RPMI8226 (cell line): ENCODE measurements at places on chromosomes 1 and 21.

- no peak for DNase-seq
Measured at GRCh38 chr1:105785021-105785420, 1271.5 kb upstream of the PRMT6 start.

GRCh38 chr1:212959266-212960220 lies 9.2 kb downstream of the VASH2 start:
- DNase-seq: no peak

DNA sequence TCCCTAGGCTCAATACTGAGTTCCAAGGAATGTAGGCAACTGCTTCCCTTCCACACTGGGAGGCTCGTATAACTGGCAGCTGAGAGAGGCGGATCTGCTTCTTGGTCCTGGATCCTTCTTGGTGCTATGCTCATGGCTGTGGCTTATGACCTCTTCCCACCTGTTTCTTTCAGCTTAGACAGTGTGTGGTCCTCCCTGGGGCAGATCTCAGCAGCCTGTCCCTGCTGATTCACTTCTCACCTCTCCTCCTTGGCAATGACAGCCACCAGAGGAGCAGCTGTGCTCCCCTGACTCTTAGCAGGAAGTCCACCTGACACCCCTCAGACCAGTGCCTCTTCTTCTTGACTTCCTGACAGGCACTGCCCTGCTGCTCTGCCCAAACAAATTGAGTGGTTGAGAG lies 75.1 kb upstream of the PTGFRN start:
- DNase-seq: no peak

GRCh38 chr1:68145418-68146126 lies 86.8 kb downstream of the WLS start:
- no peak for DNase-seq

- DNase-seq: peak; percentile 40
Measured at GRCh38 chr1:85952460-85952859, 204.1 kb downstream of the COL24A1 start.

DNA sequence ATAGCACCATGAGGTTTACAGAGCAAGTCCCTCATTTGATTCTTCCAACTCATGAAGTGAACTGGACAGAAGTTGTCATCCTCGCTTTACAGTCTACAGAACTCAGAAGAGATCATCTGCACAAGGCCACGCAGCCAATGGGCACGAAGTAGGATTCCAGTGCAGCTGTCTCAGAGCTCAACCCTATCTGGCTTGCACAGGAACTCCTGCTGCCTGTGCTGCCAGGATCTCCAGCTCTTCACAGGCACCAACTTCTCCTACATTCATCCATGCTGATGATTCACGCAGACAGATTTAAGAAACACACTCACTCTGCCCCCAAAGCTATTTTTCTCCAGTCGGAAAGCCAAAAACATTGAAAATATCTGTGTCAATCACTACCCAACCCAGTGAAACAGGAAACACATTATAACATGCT lies 157.0 kb downstream of the RERE start:
- no peak for DNase-seq

DNA sequence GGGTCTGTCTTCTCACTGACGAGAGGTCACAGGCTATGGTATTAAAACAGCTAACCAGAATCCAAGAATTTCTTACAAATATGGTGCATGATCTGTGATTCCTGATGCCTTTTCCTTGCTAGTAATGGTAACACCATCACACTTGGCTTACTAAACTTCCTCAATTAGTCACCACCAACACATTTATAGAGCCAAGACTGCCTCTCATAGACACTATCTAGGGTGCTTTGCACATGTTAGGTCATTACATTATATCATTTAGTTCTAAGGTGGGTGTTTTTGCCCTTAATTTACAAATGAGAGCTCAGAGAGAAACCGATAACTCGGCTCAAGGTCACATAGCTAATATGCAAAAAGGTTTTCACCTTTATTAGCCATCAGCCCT lies 8.7 kb downstream of the KIF21B start:
- DNase-seq: no peak

DNA sequence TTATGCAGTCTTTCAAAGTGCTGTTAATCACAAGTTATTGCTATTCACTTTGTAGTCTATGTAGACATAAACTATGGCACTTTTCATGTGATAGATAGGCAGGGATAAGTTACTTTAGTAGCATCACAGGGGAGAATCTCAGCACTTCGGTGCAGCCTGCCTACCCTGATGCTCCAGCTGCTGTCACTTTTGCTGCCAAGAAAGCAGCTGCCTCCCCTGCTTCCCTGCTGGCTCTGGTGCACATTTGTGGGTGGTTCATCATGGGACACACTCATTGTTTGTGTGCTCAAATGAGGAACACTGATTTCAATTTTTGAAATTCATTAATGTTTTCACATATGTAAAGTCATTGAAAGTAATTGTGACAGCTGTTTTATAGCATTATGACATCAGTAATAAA lies 272.6 kb downstream of the S1PR1 start:
- DNase-seq: no peak

DNA sequence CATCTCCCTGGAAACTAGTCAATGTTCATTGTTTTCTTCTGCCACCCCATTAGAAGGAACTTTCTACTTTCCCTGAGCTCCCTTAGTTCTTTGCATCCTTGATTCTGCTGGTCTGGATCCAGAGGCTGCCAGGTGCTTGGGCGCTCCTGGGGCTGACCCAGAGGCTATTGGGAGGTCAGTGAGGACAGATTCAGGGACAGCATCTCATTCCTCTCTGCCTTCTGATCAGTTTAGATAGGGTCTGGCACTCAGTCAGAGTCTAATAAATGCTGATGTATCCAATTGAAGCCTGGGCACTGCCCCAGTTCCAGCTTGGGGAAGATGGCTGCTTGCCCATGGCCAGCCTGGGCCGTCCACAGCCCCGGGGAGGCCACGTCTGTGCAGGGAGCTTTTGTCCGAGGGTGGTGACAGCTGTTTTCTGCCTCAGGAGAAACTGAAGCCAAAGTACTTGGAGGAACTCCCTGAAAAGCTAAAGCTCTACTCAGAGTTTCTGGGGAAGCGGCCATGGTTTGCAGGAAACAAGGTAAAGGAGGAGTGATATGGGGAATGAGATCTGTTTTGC lies 2.3 kb downstream of the GSTM1 start:
- no peak for DNase-seq

DNA sequence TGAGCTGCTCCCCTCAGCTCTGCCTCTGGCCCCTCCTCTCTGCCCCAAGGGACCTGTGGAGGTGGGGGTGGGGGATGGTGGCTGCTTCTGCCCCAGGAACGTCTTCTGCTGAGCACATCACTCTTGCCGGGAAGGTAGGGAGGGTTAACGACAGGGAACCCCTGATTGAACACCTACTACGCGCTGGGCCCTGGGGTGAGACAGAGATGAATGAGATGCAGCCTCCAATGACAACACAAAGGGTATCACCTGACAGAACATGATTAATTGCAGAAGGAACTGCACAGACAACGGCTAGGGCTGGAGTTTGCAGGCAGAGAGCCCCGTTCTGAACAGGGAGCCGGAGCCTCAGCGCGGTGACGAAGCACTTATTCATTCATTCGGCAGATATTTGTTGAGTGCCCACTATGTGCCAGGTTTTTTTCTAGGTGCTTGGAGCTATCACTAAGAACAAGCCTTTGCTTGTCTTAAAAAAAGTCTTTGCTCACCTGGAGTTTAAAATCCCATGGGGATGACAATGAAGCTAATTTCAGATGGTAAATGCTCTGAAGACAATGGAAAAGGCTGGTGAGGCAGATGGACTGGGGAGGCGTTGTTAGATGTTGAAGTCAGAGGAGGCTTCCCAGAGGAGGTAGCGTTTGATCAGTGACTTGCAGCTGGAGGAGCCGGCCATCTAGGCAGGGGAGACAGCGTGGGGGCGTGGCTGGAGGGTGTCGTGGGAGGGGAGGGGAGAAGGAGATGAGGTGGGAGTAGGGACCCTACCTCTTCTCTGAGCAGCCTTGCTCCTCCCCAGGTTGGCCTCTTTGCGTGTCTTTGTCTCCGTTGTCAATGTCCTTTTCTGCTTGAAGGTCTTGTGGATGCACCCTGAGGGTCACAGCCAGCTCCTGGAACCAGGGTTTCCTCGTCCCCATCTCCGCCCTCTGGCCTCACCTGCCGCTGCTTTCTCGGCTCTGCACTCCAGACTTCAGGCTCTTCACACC lies 103.1 kb upstream of the CSF3R start:
- DNase-seq: no peak

DNA sequence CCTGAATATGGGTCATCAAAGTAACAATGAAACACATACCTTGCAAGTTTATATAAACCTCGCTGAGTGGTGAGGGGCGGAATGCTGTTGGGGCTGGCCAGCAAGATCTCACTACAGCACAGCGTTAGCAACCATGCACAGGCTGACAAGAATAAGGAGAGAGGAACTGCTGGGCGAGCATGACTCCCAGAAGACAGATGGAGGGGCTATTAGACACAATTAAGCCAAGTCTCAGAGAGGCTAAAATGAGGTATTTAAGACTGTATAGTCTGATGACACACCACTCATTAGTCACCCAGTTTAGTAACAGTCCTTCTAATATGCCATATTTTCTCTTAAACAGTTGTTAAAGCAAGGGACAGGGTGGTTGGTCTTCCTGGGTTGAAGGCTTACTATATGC lies 340.2 kb upstream of the NR5A2 start:
- DNase-seq: no peak

GRCh38 chr1:54380290-54380882 lies 25.8 kb downstream of the SSBP3 start:
- no peak for DNase-seq

DNA sequence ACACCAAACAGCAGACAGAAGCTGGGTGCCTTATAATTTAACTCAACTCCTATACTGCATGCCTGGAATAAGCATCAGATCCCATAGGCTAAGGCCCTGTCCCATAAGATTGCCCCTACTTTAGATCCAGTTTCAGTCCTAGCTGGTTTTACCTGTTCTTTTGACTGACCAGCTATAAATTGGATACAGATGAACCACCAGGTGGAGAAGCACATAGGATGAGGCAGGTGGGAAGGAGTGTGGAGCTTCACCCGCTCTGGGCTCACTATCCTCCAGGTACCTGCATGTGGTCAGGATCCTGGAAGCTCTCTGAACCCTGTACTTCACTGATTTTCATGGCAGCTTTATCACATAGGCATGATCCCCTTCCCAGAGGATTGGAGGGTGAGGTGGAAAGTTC lies 51.3 kb downstream of the MAST2 start:
- no peak for DNase-seq

- DNase-seq: no peak
Measured at GRCh38 chr1:150809651-150810050, 1.6 kb upstream of the CTSK start.

DNA sequence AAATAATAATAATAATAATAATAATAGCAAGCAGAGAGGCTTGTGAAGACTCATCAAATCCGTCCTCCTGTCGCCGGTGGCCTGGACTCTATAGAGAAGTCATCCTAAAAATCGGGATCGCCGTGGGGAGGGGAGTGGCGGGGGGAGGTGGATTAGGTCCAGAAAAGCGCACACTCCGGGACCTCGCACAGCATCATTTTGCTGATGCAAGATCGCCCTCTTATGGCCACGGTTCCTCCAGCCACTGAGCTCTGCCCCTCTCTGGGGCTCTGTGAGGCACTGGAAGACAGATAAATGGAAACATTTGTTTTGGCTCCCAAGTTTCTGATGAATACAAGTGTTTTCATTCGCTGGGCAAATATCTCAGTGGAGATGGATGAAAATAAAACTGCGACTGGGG lies 612.0 kb downstream of the MATN1 start:
- DNase-seq: peak; percentile 66

DNA sequence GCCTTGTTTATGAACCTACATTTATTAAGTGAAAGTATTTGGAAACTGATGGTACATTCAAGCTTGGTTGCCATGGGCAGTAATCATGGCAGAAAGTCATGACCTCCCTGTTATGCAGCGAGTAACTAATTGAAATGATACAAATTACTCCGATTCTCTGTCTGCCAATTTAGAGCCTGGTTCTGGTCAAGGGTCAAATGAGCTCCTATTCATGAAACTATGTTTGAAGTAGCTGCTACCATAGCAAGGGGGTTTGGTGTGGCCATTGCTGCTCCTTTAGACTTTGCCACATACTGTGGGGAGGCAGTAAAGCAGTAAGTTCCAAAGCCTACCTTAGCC lies 187.2 kb upstream of the FOXD3 start:
- DNase-seq: no peak

DNA sequence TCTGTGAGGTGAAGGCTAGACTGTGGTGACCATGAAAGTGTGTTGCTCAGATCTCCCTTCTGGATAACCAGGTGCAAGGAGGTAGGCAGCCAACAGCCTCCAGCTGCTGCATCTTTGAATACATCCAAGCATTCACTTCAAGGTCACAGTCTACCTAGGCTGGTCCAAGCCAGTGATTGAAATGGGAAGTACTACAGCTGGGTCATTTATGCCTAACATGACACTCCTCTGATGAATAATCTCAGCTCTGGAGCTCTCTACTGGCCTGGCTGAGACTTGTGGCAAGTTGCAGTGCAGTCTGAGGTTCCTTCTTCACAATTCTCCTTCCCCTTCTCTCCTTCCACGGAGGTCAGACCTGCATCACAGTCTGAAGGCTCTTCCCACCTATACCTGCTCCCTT lies 35.0 kb upstream of the ARHGAP29 start:
- DNase-seq: no peak

GRCh38 chr1:84605157-84605556 lies 30.9 kb upstream of the CTBS start:
- DNase-seq: no peak

DNA sequence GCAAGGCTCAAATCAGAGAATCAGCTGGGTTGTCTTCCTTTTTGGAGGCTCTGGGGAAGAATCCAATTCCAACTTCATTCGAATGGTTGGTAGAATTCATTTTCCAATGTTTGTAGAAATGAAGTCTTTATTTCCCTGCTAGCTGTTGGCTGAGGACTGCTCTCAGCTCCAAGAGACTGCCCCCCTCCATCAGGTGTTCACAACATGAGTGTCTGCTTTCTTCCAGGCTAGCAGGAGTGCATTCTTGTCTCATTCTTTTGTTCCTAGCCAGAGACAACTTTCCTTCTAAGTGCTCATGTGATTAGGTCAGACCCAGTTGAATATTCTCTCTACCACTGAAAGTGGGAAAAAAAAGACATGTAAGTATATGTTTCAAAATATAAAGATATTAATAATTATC lies 95.2 kb downstream of the HLX start:
- no peak for DNase-seq

DNA sequence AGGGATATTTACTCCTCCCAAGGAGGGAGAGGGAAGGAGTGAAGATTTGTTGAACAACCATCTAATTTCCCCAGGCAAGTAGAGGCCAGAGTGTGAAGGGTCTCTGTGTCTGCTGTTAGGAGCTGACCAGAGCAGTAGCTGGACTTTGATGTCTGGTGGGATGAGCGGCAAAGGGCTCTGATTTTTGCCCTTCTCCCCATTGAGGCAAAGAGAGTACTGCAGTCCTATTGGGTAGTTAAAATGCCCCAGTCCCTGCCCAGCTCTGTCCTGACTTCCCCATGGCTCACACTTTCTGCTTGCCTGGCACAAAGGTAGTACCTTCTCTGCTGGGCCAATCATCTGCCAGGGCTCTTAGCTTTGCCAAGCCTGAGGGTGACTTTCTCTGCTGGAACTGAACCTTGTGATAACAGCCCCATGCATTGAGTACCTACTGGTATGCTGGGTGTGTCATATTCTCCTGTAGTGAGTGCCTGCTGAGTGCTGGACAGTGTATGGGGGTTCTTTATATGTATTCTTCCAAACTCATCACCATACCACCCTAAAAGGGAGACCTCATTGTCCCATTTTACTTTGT lies 64.0 kb upstream of the SELENON start:
- DNase-seq: peak; percentile 33

- no peak for DNase-seq
Measured at GRCh38 chr1:74340656-74341055, 105.5 kb downstream of the TNNI3K start.
